ENCODE measurements at places on chromosomes 4 and X.

- DNase-seq = no peak
Measured at GRCh38 chr4:64582492-64582891, 173.2 kb upstream of the TECRL start.

GRCh38 chr4:128519163-128519830 lies 231.7 kb upstream of the PGRMC2 start:
- no peak for DNase-seq

DNA sequence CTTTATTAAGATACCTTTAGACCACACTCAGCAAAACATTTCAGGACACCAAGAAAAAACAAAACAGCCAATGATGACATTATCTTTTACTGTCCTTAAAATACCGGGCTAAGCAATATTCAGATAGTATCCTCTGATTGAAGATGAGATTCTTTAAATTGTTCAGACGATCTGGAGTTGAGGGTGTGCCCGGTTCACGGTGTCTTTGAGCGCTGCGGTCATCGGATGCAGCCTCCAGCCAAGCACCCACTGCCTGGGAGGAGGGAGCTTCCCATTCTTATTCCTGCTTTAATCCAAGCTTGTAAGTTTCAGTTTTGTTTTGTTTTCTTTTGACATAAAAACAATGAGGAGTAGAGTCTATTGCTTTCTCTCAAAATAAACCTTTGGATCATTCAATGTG lies 14.1 kb downstream of the FAM149A start:
- no peak for DNase-seq

DNA sequence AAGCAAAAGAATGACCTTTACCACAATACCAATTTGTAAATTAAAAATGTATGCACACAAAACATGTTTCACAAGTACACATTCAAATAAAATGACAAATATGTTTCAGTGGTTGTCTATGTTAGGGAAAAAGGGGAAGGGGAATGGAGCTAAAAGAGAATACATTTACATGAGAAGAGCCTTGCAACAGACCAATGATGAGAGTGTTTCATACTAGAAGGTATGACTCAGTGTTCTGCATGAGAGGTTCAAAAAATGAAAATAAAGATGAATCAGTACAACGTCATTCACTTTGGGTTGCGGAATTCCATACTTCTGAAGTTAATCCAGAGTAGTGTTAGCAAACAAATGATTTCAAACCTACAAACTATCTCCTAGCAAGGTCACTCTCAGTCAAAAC lies 51.7 kb downstream of the RPGR start:
- no peak for DNase-seq

- DNase-seq = no peak
Measured at GRCh38 chr4:21858971-21859370, 89.6 kb downstream of the KCNIP4 start.

- no peak for DNase-seq
Measured at GRCh38 chrX:114712466-114712865, 128.6 kb downstream of the HTR2C start.

DNA sequence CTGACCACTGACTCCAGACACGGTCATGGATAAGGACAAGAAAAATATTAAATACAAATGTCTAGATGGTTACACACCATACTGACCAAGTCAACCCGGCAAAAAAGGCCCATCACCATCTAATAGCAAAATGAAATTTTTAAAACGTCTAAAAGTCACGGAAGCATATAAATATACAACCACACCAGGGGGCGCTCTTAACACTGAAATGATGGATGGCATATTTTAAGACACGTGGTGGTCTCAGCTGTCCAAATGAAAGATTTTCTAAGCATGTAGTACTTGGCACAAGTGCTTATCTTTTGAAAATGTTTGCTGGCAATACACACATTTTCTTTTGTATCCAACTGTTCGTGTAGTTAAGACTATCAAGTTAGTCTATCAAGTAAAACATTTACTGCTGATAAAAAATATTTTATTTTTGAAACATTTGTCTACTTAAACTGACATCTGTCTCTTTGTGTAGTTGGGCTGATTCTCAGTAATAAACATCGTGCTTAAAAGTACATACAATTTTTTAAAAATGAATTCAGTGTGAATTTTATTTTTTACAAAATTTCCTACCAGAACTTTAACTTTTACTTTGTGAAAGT lies 64.6 kb downstream of the COX7B2 start:
- DNase-seq = peak; percentile 5

GRCh38 chr4:149790172-149790907 lies 25.3 kb downstream of the IQCM start:
- DNase-seq = no peak

DNA sequence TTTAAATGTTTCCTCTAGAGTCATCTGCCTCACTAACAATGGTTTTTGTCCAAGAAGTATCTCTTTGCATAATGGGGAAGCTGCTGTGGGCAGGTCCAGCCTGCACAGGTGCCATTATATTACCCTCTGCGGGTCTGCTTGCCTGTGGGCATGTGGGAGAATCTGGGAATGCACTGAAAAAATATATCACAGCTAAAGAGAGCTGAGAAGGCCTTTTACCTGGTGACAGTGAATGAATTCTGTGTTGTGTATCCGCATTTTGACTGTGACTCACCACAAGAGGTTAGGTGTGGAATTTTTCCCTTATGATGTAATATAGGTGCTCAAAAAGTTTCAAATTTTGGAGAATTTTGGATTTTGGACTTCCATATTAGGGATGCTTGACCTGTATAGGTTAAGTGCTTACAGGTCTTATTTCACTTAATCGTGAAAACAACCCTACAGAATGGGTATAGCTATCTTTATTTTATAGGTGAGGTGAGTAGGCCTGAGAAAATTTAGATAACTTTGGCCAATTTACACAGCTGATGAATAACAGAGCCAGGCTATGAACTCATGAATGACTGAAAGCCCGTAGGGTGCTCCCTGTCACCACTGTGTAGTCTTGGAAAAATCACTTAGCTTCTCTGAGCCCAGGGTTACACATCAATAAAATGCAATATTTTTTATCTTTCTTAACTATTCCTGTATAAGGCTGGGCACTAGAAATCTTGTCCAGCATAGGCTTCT lies 198.0 kb upstream of the EPHA5 start:
- no peak for DNase-seq

DNA sequence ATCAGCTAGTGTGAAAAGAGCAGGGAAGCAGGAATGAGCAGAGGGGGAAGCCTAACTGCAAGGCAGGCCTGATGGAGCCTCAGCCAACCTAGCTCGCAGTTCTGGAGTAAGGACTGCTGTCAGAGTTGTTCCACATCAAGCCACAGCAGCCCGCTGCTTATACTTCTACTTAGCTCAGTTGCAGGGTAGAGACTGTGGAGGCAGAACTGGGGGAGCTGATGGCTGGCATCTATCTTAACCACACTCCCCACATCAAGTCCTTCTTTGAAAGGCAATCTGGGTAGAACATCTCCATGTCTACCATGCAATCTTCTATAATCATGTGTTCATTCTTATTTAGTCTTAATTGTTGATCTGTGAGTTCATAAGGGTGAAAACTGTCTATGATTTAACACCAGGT lies 46.1 kb downstream of the DDX60 start:
- no peak for DNase-seq

GRCh38 chr4:95825546-95825945 lies 14.3 kb upstream of the PDHA2 start:
- DNase-seq = no peak

DNA sequence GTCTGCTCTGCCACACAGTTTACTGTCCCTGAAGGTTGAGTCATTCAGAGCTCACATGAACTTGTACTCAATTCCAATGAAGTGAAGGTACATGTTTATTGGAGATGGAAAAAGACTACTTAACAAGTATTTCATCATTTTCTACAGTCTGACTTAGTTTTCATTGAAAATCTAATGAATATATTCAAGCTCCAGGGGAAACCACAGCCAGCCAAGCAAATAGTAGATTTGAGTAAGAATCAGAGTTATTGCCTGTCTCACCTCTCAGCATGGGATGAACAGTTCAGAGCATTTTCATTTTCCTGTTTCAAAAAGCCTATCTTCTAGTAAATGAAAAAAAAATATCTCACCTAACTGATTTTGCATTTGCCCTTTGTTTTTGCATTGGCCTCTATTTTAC lies 1249.4 kb upstream of the DIAPH2 start:
- no peak for DNase-seq

DNA sequence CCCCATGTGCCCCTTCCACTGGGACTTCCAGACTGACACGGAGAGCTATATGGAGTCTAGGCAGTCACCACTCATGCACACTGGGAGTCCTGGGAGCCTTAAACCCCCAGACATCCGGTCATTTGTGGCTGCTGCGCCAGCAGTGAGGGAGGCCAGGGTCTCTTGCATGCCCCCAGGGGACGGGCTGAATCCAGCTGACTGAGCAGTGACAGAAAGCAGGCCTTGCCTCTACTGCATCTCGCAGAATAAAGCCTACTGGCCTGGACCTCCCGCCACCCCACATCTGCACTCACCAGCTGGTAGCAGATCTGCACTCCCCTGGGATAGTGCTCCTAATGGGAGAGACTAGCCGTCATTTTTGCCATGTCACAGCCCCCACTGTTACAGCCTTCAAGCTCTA lies 1234.2 kb downstream of the FAM133A start:
- DNase-seq = no peak

GRCh38 chrX:68083510-68083909 lies 349.8 kb downstream of the OPHN1 start:
- DNase-seq = no peak

GRCh38 chr4:101251261-101251660 lies 96.1 kb downstream of the PPP3CA start:
- no peak for DNase-seq

DNA sequence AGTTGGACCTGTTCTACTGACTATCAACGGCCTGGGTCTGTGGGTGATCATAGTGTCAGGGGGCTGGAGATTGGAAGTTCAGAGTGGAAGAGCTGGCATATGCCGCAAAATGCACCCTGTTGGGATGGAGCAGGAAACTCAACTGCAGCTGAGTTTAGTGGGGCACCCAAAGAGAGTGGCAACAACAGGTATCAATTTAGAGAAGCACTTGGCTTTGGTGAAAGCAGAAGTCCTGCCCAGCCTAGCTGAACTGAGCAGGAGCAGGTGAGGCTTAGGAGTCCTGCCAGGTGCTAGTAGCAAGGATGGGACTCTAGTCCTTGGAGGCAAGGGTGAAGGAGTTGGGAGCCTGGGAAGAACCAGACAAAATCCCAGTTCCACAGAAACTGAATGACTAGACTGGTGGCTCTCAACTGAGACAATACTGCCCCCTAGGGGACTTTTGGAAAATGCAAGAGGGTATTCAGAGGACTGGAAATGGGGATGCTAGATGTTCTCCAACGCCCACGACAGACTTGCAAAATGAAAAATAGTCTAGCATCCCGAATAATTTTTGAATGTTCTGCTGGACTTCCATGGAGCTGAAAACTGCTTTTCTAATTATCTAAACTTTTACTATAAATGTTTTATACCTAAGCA lies 49.4 kb downstream of the RTL9 start:
- no peak for DNase-seq

DNA sequence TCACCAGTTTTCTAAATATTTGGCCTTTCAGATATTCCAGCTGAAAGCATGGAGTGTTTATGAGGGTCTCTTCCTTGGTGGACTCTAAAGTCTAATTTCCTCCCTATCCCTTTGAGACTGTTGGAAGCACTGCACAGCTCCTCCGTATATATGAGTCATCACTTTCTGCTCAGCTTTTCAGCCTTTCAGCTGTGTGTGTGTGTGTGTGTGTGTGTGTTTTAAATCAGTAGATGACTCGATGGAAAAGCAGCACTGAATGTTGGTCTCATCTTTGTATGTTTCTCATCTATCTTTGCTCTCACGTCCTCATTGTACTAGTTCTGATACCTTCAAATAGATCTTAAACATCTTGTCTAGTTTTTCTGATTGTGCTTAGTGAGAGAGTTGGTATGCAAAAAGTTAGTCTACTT lies 81.6 kb downstream of the ZFX start:
- peak; percentile 4 for DNase-seq

- DNase-seq = no peak
Measured at GRCh38 chrX:13649838-13650237, 3.1 kb upstream of the TCEANC start.

- no peak for DNase-seq
Measured at GRCh38 chr4:37762294-37762990, 64.0 kb upstream of the PGM2 start.

GRCh38 chr4:26212528-26212927 lies 108.3 kb upstream of the RBPJ start:
- DNase-seq = no peak

DNA sequence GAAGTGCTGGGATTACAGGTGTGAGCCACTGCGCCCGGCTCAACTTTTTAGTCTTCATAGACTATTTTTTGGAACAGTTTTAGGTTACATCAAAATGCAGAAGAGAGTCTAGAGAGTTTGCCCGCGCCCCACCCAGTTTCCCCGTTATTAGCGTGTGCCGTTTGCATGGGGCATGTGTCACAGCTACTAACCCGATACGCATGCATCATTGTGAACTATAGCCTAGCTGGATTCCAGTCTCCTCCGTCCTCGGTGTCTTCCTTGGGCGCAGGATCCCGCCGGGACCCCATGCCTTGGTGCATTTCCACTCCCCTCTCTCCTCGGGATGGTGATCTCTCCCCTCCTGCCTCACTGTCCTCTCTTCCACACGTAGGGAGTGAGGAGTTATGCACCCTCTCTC lies 85.5 kb upstream of the ADRA2C start:
- no peak for DNase-seq

DNA sequence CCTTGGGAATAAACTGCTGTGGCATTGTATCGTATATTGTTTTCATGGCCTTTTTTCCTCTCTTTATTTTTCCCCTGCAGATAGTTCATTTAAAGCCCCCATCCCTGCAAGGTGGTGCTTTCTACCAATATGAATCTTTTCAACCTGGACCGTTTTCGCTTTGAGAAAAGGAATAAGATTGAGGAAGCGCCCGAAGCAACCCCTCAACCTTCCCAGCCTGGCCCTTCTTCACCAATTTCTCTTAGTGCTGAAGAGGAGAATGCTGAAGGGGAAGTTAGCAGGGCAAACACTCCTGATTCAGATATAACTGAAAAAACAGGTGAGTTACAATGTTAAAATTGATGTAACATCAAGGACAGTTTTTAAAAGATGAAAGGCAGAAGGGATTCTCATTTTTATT lies 601 bp downstream of the SMARCAD1 start:
- DNase-seq = no peak

- no peak for DNase-seq
Measured at GRCh38 chr4:123649645-123650391, 253.2 kb downstream of the SPRY1 start.
